ENCODE measurements at places on chromosomes 5 and 9. TPM values are rescaled to one million over a fixed set of nuclear protein-coding genes. Genes with fewer than 3 reads are reported as not detected.

The GAPVD1 gene
- total RNA-seq = 42.3 TPM

GRCh38 chr9:33043671-33044070, 18.6 kb downstream of the DNAJA1 start:
- no peak for DNase-seq

GRCh38 chr5:138177941-138178515, 402 bp downstream of the BRD8 start:
- DNase-seq = no peak

GRCh38 chr5:80225934-80226326, 29.9 kb downstream of the SERINC5 start:
- no peak for DNase-seq

GRCh38 chr5:95083606-95084005, 201.3 kb downstream of the MCTP1 start:
- no peak for DNase-seq

Data from esophagus muscularis mucosa (tissue), 4 donors.